ENCODE measurements at places on chromosomes 1 and 21. TPM values are rescaled to one million over a fixed set of nuclear protein-coding genes. Genes with fewer than 3 reads are reported as not detected.

DNA sequence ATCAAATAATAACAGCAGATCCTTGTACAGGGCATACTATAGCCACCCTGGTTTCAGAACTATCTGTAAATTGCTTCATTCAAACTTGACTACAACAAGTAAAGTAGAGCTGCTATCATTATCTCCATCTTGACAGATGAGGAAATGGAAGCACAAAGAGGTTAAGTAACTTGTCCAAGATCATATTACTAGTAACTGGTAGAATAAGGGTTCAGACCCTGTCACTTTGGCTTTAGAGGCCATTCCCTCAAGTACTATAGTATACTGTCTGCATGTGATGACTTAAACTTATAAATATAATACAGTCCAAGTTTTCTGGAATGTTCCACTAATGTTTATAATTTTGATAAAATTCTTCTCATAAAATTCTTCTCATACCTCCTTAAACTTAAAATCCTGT, 24.8 kb downstream of the PGM1 start:
- DNase-seq, result no peak

- no peak for DNase-seq
These were observed 3.1 kb downstream of the LMNA start for GRCh38 chr1:156117414-156118176.

DNA sequence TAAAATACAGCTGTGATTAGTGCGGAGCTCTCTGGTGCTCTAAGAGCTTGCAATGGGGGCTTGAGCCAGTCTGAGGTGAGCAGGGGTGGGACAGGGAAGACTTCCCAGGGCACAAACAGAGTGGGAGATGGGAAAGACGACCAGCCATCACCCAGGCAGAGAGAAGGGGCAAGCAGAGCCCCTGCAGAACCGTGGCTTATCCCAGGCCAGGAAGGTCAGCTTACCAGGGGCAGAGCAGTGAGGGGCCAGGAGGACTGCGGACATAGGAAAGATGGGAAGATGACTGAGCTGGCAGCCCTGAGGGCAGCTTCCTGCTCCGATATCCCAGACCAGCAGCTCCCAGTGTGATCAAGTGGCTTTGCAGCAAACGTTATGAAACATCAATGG, 55.4 kb upstream of the IFFO2 start:
- no peak for DNase-seq

DNA sequence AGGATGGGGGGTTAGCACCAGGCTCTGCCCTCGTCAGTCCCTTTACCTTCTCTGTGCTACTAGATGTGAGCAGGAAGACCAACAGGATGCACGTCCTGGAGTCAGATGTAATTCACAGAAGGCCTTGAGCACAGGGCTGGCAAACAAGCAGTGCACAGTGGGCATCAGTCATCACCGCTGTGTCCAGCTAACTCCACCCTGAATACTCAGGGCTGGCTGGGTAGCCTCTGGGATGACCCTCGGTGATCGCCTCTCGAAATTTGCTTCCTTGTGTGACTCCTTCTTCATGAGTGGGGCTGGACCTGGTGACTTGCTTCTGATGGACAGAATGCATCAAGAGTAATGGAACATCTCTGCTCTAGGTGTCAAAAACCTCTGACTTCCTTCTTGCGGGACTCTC, 92.2 kb upstream of the TMPRSS2 start:
- no peak for DNase-seq

DNA sequence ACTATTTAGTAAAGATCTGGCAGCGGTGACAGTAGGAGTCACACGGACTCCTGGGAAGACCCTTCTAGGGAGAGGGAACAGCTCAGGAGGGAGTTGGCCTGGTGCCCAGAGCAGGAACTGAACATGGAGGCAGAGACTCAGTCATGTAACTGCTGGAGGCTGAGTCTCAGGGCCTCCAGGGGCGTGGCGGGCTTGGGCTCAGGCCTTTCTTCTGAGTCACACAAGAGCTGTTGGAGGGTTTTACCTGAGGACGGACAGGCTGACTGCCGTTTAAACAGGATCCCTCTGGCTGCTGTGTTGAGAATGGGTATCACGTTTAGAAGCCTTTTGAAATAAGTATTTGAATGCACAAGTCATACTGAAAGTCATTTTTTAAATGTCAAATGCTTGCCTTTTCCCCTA, 7.2 kb upstream of the ETS2 start:
- DNase-seq, result no peak

GRCh38 chr21:23223882-23224281, 2225.7 kb downstream of the NCAM2 start:
- DNase-seq, result no peak

DNA sequence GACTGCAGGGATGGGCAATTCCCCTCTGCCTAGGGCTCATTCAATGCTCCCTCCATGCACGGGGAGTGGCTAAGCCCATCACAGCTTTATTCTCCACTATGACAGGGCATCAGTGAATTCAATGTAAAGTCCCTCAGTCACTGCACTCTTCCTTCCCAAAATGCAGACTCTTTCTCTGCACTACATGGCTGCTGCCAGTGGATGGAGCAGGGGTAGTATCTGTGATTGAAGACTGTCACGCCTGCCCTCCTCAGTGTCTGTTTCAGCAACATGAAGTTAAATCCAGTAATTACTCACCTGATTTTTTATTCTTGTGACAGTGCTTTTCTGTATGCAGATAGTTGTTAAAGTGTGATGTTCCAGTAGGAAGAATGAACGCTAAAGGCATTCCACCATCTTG, 1323.2 kb downstream of the AMY1C start:
- no peak for DNase-seq

Gene AMY1A
- total RNA-seq, result not detected

GRCh38 chr1:156291226-156292061, 4.0 kb downstream of the GLMP start:
- peak; percentile 86 for DNase-seq

- no peak for DNase-seq
These were observed 1.4 kb downstream of the IFFO2 start for GRCh38 chr1:18955131-18955440.

GRCh38 chr1:82962658-82963057, 1036.3 kb downstream of the TTLL7 start:
- DNase-seq, result no peak

- no peak for DNase-seq
These were observed 35.7 kb downstream of the TENT5C start for GRCh38 chr1:117641536-117641935.

DNA sequence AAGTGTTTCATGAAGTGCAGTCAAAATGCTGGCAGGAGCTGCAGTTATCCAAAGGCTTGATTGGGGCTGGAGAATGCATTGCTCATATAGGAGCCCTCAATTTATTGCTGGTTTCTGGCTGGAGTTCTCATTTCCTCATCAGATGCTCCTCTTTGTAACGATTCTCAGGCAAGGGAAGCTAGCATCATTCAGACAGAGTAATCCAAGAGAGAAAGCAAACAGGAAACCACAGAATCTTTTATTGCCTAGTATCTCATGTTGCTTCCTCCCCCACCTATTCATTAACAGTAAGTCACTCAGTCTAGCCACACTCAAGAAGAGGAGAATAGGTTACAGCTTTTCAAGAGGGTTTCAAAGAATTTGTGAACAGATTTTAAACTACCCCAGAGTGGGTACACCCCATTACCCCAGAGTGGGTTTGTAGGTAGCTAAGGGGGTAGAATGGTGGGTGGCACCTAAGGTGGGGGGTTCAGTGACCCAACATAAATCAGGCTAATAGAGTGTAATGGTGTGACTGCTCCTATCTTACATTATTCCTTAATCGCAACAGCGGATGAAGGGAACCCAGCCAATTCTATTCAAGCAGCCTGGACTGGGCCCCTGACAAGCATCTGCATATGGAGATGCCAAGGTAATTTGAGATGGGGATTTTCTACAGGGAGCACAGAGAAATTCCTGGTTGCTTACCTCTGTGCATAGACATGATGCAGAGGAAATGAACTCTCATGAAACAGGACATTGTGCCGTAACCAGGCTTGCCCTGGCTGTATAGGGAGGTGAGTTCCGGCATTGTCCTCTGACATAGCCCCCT, 67.1 kb downstream of the KCNJ15 start:
- no peak for DNase-seq

- DNase-seq, result no peak
These were observed 596.3 kb upstream of the CHRM3 start for GRCh38 chr1:238789916-238790667.

DNA sequence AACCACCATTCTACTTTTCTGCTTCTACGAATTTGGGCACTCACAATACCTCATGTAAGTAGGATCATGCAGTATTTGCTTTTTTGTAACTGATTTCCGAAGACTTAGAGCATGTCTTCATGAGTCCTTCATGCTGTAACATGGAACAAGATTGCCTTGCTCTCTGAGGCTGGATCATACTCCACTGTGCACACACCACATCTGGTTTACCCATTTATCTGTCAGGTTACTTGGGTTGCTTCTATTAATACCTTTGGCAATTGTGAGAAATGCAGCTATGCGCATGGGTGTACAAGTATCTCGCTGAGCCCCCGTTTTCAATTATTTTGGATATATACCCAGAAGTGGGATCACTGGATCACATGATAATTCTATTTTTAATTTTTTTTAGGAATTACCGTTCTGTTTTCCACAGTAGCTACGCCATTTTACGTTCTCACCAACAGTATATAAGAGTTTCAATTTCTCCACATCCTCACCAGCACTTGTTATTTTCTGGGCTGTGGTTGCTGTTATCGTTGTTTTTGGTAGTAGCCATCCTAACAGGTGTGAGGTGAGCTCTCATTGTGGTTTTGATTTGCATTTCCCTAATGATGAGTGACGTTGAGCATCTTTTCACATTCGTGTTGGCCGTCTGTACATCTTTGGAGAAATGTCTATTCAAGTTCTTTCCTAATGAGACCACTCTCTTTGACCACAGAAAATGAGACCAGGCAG, 10.7 kb upstream of the SLC2A5 start:
- no peak for DNase-seq
